CD4-positive, alpha-beta T cell (primary cell): ENCODE measurements at places on chromosomes 3 and 15.

DNA sequence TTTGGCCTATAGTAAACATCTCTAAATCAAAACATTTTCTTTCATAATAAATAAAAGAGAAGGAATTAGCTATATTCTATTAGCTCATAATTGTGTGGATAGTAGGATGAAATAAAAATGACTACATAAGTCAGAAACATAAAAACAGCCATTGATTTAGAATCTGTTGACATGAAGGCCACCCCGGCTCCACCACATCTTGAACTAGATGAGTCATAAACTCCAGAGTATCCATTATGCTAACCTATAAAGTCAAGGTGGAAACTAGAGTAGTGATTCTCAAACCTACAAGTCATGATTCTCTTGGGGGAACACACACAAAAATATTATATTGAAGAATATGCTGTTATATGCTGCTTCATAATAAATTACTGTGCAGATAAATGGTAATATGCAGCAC is 831.0 kb downstream of the TUSC7 start:
- DNase-seq = no peak

- no peak for DNase-seq
Measured at GRCh38 chr3:142120707-142121106, 28.6 kb downstream of the TFDP2 start.

- no peak for DNase-seq
Measured at GRCh38 chr15:31471731-31472430, 145.2 kb downstream of the KLF13 start.

DNA sequence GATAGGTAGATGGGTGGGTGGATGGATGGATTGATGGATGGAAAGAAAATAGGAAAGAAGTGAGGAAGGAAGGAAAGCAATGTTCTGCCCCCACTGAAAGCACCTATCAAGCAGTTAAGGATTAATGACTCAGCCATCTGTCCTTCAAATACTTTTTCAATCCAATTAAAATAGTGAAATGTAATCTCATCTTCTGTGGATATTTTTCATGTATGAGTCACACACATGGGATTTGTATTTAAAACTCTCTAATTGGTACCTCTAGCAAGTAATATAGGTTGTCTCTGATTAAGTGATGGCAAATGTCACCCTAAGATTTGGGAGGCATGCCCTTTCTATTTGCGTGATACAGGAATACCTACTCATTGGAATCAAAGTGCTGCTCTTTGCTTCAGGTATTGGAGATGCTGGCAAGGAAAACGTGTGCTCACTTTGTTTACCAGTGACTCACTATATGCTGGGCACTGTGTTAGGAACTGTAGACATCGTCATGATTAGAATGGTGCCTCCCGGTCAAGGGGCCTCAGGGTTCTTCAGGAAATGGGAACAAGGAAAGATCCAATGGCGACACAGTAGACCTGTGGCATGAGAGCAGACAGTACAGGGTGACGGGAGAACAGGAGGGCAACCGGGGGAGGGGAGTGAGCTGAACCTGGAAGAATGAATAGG is 230.1 kb downstream of the CLSTN2 start:
- DNase-seq = no peak

GRCh38 chr15:58534556-58534955 is 102.8 kb downstream of the LIPC start:
- no peak for DNase-seq

DNA sequence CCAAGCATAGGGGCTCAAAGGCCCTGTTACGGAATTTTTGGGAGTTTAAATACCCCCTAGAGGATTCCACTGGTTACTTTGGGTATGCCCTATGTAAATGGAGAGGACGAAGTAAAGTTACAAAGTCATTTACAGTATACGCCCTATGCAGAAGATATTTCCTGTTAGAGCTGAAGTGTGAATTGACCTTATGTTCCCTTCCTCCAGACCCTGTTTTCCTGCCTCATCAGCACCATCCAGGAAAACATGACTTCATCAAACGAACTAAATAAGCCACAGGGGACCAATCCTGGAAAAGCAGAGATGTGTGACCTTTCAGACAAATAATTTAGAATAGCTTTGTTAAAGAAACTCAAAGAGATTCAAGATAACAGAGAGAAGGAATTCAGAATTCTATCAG is 177.4 kb downstream of the SQOR start:
- no peak for DNase-seq

DNA sequence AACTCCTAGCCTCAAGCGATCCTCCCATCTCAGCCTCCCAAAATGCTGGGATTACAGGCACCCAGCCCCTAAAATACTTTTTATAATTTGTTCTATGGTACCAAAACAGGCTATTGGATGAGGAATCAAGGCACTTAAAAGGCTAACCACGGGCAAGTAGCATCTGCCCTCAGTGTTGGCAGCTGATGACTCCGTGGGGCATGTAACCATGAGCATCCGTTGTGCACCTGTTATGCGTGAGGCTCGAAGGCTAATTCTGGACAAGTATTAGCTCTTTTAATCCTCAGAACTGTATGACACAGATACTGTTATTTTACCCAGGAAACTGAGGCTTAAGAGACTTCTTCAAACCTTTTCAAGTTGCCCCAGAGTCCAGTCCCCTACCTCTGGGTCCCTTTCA is 10.2 kb downstream of the WDR73 start:
- DNase-seq = no peak
